Right renal pelvis (tissue), 4 donors: ENCODE measurements at places on chromosomes 4 and X. TPM values are rescaled to one million over a fixed set of nuclear protein-coding genes. Genes with fewer than 3 reads are reported as not detected.

- no peak for DNase-seq
These were observed 1180.0 kb upstream of the TENM3 start for GRCh38 chr4:181063212-181063611.

DNA sequence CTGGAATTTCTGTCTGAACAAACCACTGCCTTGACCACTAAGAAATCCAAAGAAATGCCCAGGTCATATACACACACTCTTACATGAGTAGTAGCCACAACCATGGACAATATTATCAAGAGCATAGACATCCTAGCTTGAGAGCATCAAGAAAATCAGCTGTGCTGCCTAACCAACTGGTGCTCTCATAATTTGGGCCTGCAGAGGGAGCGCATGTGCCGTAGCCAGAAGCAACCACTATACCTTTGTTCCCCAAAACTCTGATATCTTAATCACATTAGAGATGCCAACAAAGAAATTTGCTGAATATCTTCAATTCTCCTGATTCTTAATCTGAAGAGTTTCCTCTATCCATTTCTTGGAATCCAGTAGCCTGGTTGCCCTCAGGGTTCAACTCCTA lies 163.6 kb downstream of the ZNF674 start:
- DNase-seq, result no peak

DNA sequence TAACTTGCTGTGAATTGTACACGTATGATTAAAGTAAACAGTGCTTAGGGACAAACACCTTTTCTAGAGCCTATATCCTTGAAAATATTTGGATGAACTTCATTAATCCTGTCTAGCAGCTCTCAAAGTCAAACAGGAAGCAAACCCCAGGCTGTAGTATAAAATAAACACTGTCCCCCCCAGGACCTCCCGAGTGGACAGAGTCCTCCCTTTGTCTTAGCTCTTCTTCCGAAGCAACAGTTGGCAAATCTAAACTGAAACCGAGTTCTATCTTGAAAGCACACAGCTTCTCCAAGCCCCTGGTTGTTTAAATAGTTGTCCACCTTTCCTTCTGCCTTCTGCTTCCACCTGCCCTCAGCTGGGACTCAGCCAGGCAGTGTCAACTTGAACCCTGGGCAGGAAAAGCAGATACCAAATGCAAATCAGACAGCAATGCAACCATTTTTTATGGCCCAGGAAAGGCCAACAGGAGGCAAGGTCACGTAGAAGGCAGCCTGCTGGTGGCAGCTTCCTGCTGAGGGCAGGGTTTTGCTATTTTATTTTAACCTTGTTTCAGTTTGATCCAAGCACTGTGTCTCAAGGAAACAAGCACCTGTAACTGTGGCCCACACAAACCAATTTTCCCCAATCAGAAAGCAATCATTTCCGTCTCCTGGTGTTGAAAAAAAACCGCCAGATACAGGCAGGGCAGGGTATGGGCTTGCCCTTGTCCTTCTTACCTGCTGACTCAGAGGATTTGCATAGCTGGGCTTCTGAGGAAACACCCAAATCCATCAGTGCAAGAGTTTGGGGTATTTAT lies 110.3 kb upstream of the KIT start:
- no peak for DNase-seq

Gene GPM6B
- 25.2 TPM for polyA plus RNA-seq

Gene LRP2BP
- polyA plus RNA-seq, result 3.1 TPM

DNA sequence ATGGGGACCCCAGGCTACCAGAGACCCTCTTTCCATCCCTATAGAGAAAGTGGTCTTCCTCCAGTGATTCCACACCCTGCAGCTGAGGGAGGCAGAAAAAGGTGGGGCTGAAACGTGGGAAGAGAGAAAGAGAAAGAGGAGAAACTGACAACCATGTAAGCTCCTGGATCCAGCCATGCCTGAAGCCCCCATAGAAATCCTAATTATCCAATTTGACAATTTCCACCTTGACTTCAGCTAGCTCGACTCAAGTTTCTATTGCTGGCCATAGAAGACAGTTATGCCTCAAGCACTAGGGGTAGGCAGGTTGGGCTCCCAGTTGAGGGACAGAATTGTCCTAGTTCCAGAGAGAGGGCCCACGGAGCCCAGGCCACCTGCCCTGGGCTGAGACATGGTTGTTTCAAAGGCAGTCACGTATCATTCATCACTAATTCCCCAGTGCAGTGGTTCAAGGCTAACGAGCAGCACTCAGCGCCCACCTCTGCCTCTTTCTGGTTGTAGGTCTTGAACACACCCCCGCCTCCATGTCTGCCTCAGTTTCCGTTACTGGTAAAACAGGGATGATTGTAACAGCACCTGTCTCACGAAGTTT lies 39.8 kb upstream of the ASMTL start:
- DNase-seq, result no peak

Gene FHL1
- polyA plus RNA-seq, result 71.0 TPM

DNA sequence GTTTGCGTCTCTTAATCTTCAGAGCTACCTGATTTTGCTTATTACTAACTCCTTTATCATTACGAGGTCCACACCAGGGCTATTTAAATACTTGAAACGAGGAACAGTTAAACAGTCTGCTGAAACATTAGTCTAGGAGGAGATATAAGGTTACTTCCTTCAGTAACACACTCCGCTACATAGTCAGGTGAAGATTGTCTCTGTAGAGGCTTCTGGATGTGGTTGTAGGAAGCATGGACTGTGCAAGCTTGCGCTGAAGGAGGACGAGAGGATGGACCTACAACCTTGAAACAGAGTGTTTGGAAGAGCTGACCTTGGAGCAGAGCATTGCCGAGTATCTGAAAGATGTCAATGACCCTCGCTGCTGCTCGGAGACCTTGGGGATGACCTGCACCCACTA lies at the start of gene CLRN2:
Gene CLRN2, plus strand, starts transcription at position 301 of the 400 bp plus-strand sequence. CDS start 102 bp downstream, outside the sequence.
- DNase-seq, result no peak

Gene EFHC2
- 8.9 TPM for polyA plus RNA-seq

DNA sequence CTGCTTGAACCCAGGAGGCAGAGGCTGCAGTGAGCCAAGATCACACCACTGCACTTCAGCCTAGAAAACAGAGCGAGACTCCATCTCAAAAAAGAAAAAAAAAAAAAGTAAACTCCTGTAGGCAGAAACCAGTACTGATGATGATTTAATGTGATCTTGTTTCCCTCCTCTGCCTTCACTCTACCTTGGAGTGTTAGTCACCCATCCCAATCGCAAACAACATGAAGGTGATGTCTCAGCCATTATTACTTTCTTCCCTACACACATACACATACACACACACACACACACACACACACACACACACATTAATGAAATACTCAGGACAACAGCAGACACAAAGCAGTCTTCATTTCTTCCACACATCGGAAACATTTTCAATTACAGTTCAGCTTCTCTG lies 15.6 kb downstream of the XKRX start:
- DNase-seq, result no peak

Gene MXRA5
- polyA plus RNA-seq, result 8.2 TPM

Gene FGFR3
- polyA plus RNA-seq, result 92.6 TPM

- no peak for DNase-seq
These were observed 11.7 kb upstream of the WFS1 start for GRCh38 chr4:6258026-6258360.

Gene RTL9
- 0.30 TPM for polyA plus RNA-seq

Gene MID1
- polyA plus RNA-seq, result 30.2 TPM

GRCh38 chr4:161008527-161008926 lies 1155.3 kb downstream of the FSTL5 start:
- DNase-seq, result no peak

Gene GPR82
- polyA plus RNA-seq, result 0.35 TPM

Gene HEPH
- 59.3 TPM for polyA plus RNA-seq

Gene CLDN22
- polyA plus RNA-seq, result 0.77 TPM

Gene ZBED1
- 52.0 TPM for polyA plus RNA-seq

- no peak for DNase-seq
These were observed 639.6 kb downstream of the IQCM start for GRCh38 chr4:149176039-149176438.

DNA sequence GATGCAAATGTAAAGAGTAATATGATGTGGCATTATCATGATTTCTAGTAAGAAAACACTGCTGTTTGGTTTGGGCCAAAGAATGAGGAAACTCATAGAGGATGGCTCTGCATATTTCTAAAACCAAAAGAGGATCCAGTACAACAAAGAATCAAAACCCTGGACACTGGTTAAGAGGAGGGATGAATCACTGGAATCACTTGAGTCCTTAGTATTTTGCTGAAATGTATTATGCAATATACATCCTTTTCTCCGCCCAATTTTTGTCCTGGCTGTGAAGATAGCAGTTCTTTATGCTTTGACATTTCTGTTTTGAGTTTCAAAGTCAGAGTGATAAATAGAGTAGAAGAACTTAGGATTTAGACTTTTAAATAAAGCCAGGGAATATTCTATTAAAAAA lies 345.9 kb downstream of the PACRGL start:
- no peak for DNase-seq

DNA sequence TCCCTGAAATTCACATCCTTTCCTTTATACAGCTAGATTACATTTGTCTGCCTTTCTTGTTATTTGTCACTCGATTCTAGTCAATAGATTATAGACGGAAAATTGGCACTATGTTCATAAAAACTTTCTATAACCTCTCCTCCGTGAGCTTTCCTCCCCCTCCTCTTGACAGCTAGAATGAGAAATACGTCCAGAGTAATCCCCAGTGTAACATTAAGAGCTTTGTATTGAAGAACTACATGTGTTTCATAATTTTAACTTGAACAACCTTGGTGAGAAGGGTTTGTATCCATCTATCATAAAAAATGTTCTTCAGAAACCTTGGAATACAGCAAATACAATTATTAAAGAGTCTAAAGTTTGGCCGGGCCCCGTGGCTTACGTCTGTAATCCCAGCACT lies 1707.4 kb downstream of the PCDH7 start:
- DNase-seq, result no peak

Gene PGAM4
- not detected for polyA plus RNA-seq

Gene XG
- polyA plus RNA-seq, result 0.35 TPM

Gene DUSP21
- not detected for polyA plus RNA-seq

DNA sequence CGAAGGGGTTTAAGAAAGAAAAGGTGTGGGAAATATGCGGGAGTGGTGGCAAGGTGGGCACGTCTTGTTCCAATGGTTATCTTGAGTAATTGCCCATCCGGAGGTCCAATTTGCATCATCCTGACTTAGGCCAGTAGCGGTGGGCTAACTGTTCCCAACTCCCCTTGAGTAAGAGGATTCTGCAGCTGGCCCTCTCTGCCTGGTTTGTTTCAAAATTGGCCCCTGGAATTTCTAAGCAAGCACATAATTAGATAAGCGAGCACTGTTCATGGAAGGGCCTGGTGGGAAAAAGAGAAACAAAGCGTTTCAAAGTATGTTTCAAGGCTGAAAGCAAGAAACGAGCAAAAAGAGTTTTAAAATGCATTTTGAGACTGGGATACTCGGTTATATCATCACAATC lies 198.2 kb downstream of the CEP135 start:
- DNase-seq, result no peak

Gene DGKK
- 10.4 TPM for polyA plus RNA-seq

- peak; percentile 23 for DNase-seq
These were observed 45.1 kb downstream of the NR3C2 start for GRCh38 chr4:148396986-148397673.

DNA sequence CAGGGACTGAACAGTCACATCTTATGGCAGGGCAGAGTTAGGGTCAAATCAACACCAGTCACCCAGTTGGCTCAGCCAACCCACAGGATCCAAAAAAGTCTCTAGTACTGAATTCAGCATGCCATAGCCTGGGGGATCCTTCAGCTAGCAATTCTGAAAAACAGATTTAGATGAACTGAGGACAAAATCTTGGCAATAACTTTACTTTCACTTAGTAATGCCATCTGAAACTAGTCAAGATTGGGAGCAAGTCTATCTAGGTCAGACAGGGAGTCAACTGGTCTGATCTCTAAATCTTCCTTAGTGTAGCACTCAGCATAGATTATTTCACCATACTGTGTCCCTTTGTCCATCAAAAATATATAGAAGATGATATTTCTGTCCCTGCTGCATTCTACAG lies 76.0 kb downstream of the HHIP start:
- DNase-seq, result no peak

GRCh38 chrX:21863241-21863640 lies 7.5 kb downstream of the YY2 start:
- DNase-seq, result no peak

- DNase-seq, result peak; percentile 20
These were observed at the start of gene MAP7D3 for GRCh38 chrX:136251041-136251991. TSS of gene MAP7D3 (minus strand) at chrX:136251400. CDS start at chrX:136251358, 42 bp downstream.

DNA sequence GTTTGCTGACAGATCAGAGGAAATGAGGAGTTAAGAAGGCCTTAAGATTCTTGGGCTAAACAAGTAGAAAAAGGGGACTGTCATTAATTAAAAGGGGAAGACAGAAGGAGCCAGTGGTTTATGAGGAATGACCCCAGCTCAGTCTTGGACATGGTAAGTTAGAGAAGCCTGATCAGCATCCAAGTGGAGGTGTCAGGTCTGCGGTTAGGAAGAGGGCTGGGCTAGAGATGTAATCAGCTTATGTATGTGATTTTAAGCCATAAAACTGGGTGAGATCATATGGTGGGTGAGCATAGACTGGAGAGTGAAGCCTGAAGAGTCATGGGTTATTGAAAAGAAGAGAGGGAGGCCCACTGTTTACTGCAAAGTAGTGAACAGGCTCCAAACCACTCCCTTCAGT lies 246.1 kb downstream of the NR3C2 start:
- DNase-seq, result no peak

- no peak for DNase-seq
These were observed 83.0 kb upstream of the CLDN34 start for GRCh38 chrX:9884031-9884779.

DNA sequence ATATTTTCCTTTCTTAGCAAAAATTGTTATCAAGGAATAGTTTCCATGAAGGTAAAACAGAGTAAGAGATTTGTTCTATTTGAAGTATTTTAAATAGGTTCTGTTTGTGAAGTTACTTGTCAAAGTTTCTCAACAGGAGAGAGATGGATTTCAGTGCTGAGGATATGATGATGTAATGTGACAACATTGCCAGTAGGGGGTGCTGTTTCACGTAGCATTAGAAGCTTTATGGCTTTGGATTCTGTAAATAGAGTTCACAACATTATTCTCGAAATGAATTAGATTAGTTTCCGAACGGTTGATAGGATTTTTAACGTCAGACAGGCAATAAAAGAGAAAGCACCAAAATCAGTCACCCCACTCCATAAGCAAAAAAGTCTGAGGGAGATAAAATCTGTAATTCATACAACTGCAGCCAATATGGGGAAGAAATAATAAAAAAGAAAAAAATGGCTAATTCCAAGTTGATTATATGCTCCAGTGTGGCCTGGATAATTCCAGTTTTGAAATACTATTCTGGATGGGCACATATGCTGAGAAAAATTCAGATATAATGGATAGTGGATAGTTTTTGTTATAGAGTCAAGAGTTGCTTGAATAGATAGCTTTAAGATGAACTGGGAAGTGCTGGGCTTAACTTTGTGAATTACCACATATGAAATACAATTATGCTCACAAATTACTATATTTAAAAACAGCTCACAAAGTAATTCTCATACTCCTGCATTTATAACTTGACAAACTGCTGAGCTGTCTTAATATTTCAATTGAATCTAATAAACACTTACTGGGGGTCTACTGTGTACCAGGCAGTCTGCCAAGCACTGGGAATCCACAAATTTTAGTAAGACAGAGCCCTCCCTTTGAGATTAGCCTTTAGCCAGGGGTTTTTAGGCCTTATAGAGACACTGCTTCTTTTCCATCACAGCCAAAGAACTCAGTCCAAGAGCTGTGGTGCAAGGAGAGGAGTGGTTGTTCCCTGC lies 109.1 kb downstream of the GPAT3 start:
- DNase-seq, result peak; percentile 45
